Fibroblast of skin of left quadriceps (primary cell): ENCODE measurements at places on chromosomes 13 and 19.

GRCh38 chr19:44960906-44961728 is 5.9 kb downstream of the CLPTM1 start:
- no peak for DNase-seq

DNA sequence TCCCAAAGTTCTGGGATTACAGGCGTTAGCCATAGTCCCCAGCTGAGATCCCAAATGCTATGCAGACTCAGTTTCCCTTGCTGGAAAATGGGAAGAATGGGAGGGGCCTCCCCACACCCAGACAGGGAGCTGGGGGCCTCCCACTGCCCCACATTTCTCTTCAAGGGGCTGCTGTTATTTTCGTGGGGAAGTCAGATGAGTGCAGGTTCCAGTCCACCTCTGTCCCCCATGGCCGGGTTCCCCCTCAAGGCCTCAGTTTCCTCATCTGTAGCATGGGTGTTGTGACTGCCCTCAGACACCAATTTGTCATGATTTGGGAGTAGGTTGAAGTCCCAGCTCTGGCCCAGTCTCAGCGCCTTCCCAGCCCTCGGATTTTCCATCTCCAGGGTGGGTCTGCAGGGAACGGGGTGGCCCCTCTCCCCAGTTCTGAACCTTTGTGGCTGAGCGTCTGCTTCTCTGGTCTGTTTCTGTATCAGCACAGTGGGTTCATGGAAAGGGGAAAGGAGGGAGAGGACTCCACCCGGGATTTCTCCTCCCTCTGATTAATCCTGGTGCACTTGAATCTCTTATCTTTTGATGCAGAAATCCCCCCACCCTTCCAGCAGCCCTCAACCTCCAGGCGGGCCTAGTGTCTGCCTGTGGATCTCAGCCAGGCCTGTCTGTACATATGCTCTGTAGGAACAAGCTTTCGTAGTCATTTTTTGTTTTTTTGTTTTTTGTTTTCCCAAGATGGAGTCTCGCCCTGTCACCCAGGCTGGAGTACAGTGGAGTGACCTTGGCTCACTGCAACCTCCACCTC is 12.2 kb downstream of the NFIC start:
- DNase-seq = no peak

GRCh38 chr19:1742989-1743696 is 10.2 kb upstream of the ONECUT3 start:
- no peak for DNase-seq

DNA sequence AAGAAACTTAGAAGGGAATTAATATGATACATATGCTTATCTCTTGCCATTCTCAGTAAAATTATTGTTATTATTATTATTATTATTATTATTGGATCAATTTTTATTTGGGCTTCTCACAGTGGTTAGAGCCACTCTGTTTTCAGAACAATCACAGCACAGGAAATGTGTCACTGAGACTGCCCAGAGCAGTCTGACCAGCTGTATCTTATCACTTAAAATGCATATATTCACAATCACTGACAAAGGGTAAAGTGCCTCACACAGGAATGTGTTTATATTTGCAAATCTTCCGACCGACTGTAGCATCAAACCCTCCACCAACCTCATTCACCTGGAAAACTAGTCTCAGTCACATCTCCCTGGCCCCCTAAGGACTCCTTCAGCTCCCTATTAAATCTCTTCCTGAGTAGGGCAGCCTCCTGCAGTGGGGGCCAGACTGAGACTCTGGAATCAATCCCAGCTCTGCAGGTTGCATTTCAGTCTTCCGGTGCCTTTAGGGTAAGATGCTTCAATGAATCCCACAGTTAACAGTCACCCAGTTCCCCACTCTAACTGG is 738.3 kb upstream of the SLITRK5 start:
- no peak for DNase-seq

DNA sequence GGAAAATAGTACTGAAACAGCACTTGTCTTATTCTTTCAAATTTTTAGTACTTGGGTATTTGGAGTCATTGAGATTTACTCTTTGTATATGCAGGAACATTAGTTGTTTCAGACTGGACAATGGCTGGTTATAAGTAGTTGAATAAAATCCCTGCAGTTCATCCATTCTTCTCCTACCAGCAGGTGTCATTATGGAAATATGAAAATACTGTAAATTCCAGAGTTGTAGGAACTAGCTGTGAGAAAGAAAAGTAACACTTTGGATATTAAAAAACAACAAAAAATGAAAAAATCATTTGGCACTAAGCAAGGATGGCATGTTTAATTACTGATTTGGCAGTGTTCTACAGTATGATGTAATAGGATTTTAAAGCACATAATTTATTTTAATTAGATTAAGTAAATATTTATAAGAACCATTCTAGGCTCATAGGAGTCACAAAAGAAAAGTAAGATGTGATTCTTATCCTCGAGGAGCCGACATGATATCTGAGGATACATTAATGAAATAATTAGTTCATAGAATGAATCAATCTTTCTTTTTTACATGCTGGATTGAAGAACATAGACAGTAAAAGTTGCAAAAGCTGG is 155.3 kb downstream of the KCNRG start:
- DNase-seq = peak; percentile 20

GRCh38 chr19:12034620-12035019 is 859 bp downstream of the ZNF433 start:
- no peak for DNase-seq

DNA sequence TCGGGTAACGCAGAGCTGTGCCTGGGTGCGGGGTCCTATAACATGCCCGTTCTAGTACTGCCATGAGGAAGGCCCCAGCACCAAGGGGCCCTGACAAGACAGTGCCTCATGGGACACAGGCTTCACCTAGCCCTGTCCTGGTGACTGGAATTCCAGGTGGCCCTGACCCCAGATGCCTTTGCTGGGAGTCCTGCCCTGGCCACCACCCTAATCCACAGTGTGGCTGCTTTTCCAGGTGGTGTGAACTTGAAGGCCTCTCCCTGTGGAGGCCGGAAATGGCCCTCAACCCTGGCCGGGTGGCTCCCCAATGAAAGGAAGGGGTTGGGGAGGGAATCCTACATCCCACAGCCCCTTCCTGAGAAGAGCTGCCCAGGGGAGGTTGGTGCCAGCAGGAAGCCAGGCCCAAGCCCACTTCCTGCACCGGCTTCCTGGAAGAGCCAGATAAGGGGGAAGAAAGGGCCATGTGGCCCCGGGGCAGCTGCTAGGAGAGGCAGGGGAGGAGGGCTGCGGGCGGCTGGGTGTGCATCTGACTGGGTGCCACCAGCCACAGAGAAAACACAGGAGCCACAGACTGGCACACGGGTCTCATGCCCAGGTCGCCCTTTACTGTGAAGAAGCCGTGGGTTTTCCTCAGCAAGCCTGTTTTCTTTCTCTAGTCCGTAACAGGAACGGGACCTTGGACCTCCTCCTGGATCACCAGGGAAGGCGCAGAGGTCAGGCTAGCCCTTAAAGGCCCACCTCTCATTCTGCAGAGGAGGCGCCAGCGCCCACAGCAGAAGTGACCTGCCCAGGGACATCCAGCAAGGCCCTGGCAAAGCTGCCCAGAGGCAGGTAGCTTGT is 4.7 kb downstream of the LSM4 start:
- no peak for DNase-seq

GRCh38 chr19:30649934-30650614 is 277.9 kb downstream of the ZNF536 start:
- DNase-seq = no peak

DNA sequence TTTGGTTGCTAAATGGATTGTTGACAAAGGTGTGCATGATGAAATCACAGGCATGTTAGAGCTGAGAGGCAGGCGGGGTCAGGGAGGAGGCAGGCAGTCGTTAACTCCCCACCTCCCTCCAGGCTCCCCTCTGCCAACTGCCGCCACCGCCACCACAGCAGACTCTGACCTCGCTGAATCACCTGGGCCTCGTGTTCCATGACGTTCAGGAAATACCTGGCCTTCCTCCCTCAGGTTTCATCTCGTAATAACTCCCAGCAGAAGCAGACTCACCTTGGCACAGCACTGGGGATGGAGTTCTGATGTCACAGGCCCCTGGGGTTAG is 198.5 kb downstream of the KATNAL1 start:
- no peak for DNase-seq

DNA sequence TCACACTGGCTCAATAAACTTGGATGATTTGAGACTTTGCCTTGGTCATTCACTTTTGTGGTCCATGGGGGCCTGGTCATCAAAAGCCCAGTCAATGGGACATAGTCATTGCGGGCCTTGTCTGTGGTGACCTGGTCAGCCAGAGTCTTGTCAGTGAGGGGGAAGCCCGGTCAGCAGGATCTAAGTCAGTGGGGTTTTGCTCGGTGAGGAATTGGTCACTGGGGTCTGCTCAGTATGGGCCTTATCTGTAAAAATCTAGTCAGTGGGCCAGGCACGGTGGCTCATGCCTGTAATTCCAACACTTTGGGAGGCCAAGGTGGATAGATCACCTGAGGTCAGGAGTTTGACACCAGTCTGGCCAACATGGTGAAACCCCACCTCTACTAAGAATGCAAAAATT is 63.7 kb upstream of the TPM4 start:
- no peak for DNase-seq

DNA sequence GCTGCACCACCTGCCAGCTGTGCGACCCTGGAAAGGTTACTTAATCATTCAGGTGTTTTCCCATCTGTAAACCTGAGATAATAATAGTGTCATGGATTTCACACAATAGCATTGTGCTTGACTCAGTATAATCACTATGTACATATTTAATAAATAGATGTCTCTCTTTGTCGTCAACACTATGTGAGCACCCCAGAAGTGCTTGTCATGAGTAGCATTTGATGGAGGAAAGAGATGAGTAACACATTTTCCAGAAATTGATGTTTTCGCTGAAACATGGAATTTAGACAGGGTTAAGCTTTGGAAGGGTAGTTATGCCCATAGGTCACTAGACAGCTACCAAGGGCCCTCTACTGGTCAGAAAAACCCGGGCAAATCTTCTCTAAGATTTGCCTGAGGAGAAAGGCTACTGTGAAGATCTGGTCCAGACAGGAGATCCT is 9.5 kb upstream of the MBNL2 start:
- DNase-seq = no peak

- DNase-seq = peak; percentile 29
Measured at GRCh38 chr13:20873348-20873747, 29.2 kb downstream of the XPO4 start.
